ENCODE measurements at places on chromosomes 3 and 15.

GRCh38 chr3:189724356-189724755 lies 93.2 kb downstream of the TP63 start:
- no peak for DNase-seq

DNA sequence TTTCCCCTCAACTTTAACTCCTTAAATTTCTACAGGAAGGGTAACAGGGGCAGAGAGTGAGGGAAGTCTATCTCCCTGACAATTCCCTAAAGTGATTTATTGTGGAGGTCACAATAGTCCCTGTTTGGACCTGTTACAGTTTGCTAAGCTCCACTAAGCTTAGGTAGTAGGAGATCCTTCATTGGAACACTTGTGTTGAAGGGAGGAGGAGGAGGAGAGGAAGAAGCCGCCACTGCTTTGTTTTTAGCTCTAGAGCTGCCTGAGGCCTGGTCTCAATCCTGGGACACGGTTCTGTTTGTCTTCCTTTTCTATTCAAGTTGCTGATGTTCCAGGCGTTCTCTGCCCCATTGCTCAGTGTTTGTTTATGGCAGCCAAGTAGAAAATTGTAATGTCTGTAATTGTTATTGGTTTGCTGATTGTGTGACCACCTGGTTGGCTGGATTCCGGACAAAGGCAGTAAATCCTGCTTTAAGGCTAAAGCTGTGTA lies 48.4 kb downstream of the HES1 start:
- no peak for DNase-seq

- no peak for DNase-seq
Measured at GRCh38 chr3:140052771-140053702, 118.1 kb downstream of the CLSTN2 start.

DNA sequence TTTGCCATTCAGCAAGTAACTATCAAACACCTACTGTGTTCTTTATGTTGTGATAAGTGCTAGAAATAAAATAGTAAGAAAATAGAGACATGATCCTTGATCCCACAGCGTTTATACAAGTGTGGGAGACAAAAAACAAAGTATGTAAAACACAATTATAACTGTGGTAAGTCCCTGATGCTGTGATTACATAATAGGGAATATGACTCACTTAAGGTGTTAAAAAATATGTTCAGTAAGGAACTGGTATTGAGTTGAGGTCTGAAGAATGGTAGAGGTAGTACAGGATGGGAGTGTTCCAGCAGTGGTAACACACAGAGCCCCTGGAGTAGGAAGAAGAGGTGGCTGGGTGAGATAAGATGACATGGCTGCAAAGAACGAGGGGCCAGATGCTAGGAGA lies 132.1 kb upstream of the TMC3 start:
- DNase-seq, result no peak

GRCh38 chr3:112811131-112811884 lies 35.4 kb downstream of the CD200R1L start:
- no peak for DNase-seq

- DNase-seq, result no peak
Measured at GRCh38 chr15:66156310-66156975, 97.1 kb downstream of the MEGF11 start.

DNA sequence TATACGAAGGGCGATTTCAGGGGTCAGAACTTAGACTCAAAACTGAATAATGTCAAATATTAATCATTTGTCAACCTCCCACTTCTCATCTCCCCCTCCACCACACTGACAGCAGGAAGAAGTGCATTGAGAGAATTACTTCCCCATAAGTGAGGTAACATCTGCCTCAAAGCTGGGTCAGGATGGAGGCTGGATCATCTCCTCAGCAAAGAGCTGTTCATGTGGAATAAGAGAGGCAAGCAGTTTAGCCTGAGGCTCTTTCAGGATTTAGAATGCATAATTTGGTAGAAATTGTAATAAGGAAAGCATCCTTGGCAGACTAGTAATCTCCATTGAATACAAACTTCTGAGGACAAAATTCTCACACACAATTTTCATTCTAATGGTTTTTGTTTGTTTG lies 512.1 kb downstream of the ROBO1 start:
- DNase-seq, result no peak

GRCh38 chr3:100634493-100635272 lies 25.3 kb downstream of the ADGRG7 start:
- DNase-seq, result peak; percentile 78

GRCh38 chr3:123834631-123835030 lies 49.5 kb downstream of the MYLK start:
- DNase-seq, result no peak

- DNase-seq, result no peak
Measured at GRCh38 chr3:30852833-30853232, 41.6 kb downstream of the GADL1 start.

DNA sequence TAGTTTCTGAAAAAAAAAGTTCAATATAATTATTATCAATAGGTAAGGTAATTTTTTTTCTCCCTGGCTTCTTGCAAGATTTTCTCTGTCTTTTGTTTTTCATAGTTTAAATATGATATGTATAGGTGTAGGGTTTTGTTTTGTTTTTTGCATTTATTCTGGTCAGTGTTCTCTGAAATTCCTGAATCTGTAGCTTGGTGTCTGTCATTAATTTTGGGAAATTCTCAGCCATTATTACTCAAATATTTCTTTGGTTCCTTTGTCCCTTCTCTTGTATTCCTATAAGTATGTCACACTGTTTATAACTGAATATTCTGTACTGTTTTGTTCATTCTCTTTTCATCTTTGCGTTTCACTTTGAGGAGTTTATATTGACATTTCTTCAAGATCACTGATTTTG lies 22.1 kb downstream of the IQCH start:
- DNase-seq, result no peak

DNA sequence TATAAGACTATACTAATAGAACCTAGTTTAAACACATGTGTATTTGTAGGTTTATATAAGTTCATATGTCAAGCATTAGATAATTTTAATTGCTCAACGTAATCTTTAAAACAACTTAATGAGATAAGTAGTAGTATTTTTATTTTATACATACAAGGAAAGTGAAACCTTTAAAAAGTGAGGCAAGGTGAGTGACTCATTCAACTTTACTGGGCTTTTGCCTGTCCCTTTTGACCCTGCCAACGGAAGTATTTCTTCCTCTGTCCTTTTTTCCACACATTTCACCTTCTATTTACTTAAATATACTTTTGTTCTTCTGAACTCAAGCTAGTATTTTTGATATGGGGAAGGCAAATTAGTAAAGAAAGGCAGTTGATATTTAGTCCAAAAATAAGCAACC lies 78.5 kb downstream of the KBTBD8 start:
- no peak for DNase-seq

DNA sequence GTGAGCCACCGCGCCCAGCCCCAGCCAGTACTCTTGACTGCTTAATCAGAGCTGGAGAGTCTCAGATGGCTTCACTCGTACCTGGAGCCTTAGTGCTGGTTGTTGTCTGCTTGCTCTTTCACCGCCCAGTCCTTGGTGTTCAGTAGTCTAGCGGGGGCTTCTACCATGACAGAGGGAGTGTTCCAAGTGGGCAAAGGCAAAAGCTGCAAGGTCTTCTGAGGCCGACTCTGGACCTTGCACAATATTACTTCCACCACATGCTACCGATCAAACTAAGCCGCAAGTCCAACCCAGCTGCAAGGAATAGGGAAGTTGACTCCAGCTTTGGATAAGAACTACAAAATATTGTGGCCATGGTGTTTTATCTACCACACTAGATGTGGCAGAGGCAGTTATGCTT lies 6.6 kb downstream of the PARL start:
- no peak for DNase-seq

- DNase-seq, result no peak
Measured at GRCh38 chr3:99789011-99789721, 28.5 kb upstream of the CMSS1 start.

DNA sequence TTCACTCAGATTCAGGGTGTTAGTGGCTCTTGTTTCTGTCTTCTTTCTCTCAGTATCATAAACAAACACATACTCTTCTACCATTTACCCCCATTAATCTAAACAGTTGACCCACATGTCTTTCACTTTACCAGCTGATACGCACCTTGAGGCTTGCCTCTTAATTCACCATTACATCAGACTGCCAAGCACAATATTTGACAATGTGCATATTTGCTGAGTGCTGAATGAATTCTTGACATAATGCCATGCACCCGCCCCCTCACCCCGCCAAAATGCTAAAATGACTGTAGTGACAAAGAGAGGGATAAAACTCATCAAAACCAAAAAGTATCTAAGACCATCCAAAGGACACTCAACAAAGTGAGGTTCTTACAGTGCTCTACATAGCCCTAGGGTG lies 57.4 kb downstream of the NGLY1 start:
- no peak for DNase-seq

DNA sequence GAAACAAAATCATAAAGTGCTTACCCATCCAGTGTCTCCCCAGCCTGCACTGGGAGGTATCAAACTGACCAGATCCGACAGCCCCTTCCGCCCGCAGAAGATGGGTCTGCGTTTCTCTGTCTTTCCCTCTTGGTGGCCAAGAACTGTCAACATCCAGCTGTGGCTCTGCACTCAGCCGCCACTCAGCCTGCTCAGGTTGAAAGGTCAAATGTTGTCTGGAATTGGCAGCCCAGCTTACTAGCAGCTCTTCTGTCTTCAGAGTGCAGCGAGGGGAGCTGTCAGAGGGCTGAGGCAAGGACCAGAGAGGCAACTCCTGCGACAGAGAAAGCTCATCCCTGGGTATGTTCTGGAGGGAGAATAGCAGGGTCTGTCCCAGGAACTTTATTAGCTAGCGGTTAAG lies 45.4 kb downstream of the GOLGA6L2 start:
- DNase-seq, result no peak

- DNase-seq, result no peak
Measured at GRCh38 chr3:79871656-79872055, 103.9 kb upstream of the ROBO1 start.
